ENCODE measurements at places on chromosomes 7 and 10. TPM values are rescaled to one million over a fixed set of nuclear protein-coding genes. Genes with fewer than 3 reads are reported as not detected.

GRCh38 chr7:98733036-98733435 lies 116.0 kb downstream of the NPTX2 start:
- no peak for DNase-seq

DNA sequence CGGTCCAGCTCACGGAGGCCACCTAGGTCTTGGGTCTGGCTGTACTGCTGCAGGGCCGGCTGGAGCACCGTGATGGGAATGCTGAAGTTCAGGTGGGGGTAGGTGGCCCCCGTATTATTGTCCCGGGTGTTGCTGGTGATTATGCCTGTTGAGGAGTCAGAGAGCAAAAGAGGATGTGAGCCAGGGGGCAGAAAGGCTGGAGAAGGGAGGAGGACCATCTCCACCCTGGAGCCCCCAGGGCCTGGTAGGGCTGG lies 6.6 kb downstream of the TYSND1 start:
- no peak for DNase-seq

GRCh38 chr10:113047605-113047962 lies 97.5 kb downstream of the TCF7L2 start:
- no peak for DNase-seq

DNA sequence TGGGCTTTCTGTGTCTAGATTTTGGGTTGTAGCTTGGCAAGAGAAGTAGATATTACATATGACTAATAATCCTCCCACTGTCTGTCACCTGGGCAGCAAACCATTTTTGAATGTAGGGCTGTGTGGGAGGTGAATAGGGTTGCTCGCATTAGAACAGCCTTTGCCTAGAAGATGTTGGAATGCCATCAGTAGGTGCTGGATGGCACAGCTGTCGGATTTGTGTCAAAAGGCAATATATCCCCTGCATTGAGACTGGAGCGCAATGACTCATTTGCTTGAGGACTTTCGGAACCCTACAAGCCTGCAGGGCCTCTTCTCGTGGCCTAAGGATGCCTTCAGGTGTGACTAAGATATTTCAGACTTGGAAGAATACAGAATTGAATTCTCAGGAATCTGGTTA lies 323.8 kb downstream of the GPR158 start:
- no peak for DNase-seq

- no peak for DNase-seq
These were observed 12.8 kb downstream of the KCNH2 start for GRCh38 chr7:150965273-150965830.

DNA sequence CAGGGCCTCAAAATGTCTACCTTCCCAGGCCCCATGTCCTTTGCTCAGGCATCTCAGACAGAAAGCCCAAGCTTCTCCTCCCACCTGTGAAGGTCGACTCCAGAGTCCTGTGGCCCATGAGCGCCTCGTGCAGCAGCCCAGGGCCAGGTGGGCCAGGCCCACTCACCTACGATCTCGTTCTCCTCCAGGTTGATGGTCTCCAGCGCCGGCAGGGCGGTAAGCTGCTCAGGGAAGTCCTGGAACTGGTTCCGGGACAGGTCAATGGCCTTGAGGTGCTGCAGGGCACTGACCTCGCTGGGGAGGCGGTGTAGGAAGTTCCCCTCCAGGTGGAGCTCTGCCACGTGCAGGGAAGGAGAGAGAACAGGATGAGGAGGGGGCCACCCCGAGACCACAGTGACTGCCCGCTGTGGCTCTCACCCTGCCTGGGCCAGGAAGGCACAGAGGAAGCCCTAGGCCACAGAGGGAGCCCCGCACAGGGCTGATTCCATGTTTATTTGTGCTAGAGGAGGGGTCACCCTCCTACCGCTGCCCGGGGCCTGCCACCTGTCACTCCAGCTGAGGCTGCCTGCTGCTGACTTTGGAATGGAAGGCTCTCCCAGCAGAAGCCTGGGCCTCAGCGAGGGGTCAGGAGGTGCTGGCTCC lies 40.0 kb upstream of the NPFFR1 start:
- DNase-seq = no peak

GRCh38 chr10:43044961-43045621 lies 31.8 kb upstream of the RET start:
- peak; percentile 22 for DNase-seq

- DNase-seq = peak; percentile 69
These were observed 676 bp downstream of the TCAF1 start for GRCh38 chr7:143901332-143901667.

- no peak for DNase-seq
These were observed 599.3 kb upstream of the CELF2 start for GRCh38 chr10:10418387-10418786.

DNA sequence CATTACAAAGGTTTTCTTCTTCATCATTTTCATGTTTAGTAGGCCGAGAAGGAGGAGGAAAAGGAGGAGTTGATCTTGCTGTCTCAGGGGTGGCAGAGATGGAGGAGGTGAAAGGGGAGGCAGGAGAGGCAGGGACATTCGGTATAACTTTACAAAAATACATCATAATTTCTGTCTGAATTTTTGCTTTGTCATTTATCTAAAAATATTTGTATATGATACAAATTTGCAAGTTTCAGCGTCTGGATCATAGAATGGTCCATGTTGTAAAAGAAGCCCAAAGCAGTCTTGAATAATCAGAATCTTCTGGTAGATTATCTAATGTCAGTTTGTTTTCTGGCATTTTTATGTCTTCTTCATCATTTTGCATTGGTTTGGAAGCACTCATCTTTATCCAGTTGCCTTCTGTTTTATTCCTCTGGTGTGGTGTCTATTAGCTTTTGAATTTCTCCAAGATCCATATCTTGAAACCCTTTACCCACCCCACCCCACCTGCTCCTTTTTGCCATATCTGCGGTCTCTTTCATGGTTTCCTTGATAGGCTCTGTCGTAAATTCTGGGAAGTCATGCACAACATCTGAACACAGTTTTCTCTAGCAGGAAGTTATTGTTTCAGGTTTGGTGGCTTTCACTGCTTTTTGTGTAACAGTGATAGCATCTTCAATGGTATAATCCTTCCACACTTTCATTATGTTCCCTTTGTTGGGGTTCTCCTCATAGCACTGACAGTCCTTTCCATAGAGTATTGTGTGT lies 95.0 kb downstream of the ST7 start:
- no peak for DNase-seq

GRCh38 chr7:36207451-36208291 lies 54.6 kb downstream of the EEPD1 start:
- no peak for DNase-seq

GRCh38 chr7:45609180-45609579 lies 35.0 kb downstream of the ADCY1 start:
- DNase-seq = no peak

DNA sequence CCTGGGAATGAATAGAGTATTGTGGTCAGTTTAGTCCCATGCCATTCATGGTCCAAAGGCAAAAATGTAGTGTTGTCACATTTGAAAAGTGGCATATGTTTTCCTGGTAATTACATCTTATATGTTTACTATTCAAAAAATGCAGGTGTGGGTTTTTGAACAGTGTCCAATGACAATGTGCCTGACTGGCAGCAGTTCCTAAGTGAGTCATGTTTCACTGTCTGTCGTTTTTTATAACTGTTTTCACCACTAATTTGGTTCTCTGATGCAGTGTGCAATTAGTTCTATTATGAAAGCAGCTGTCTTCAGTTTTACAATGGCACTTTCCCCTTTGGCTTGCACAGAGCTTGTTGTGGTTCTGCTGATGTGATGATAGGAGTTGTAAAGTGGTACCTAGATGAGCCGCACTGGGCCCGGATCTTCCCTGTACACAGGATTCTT lies 162.3 kb downstream of the SEM1 start:
- no peak for DNase-seq

GRCh38 chr10:10589540-10590303 lies 427.9 kb upstream of the CELF2 start:
- no peak for DNase-seq

- DNase-seq = peak; percentile 16
These were observed 133.8 kb upstream of the PLXNA4 start for GRCh38 chr7:132709971-132710567.

DNA sequence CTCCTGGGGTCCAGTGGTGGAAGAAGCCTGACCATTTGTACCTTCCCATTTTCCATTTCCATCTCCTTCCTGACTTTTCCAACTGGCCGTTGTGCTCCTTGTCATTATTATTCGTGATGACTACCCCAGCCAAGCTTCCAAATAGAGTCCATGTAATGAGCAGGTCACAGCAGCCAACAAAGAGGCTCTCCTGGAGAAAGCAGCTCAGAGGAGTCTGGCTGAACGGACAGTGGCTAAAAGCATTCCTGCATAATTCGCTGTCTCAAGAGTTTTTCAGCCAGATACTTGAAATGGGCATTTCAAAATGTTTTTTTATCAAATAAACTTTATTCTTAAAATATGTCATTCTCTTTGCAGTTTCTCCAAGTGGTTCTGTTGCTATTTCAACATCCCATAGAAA lies 458.6 kb downstream of the INHBA start:
- no peak for DNase-seq

- DNase-seq = peak; percentile 98
These were observed 40.2 kb upstream of the FOXK1 start for GRCh38 chr7:4641667-4642467.

DNA sequence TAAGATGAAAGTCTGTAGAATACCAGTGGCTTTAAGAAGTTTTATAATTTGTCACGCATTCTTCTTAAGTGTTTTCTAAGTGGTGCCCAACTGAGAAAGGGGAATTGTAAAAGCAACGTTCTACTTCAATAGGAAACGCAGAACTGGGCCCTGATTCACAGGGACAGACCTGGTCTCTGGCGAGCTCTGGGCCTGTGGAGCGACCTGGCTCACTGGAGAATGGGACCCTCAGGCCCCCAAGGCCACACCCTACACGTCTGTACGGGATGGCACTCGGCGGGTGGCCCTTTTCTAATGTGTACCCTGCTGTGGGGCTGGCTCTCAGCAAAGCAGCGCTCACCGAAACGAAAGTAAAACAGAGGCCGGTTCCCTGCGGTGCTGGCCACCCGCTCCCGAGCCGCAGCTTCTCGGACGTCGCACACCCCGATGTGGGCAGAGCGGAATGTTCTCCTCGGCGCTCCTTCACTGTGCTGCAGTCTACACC lies 205.0 kb downstream of the DIP2C start:
- DNase-seq = peak; percentile 22

DNA sequence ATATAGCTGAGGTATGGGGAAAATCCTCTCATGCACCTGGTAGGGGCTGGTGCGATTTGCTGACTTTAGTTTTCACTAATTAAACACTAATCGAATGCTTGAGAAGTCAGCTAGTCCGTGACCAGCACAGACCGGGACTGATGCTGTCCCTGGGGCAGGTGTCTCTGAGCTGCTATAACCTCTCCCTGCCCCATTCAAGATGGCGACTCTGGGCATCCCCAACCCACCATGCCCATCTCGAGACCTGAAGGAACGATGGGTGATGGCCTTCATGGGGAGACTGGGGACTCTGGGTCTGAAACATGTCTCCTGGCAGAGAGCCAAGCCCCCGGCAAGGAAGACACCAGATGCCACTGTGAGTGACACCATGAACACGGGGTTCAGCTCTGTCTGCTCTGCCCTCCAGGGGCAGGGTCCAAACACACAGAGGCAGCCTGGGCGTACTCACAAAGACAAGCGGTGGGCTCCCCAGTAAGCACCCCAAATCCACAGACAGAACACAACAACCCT lies 57.4 kb downstream of the GNA12 start:
- no peak for DNase-seq

DNA sequence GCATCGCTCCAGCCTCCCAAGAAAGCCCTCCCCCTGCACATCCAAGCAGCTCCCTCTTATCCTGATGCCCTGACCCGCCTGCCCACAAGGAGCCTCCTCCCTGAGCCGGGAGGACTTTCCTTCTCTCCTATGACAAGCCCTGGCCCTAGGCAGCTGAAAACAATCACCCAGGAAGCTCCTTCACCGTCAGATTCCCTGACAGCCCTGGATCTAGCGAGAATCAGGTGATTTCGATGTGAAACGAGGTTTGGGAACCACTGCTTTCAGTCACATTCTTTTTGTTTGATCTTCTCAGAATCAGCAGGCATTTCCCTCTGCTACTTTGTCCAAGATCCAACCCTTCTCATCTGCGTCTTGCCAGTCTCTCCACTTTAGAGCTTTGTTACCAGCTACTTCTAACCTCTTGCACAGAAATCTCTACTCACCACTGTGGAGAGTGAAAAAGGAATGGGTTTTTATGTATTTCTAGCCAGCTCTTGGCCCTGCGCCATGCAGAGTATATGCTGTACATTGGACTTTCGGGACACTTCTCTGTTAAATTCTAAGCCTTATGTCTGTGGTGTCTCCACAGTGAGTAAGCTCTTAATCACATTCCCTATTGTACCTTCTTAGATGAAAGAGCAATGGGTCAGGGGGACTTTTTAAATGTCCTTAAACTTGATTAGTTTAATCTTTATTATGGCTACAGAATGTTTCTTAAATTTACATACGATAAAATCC lies 253.2 kb upstream of the C7orf33 start:
- no peak for DNase-seq

GRCh38 chr10:103739039-103739764 lies 116.2 kb downstream of the SH3PXD2A start:
- DNase-seq = peak; percentile 87

DNA sequence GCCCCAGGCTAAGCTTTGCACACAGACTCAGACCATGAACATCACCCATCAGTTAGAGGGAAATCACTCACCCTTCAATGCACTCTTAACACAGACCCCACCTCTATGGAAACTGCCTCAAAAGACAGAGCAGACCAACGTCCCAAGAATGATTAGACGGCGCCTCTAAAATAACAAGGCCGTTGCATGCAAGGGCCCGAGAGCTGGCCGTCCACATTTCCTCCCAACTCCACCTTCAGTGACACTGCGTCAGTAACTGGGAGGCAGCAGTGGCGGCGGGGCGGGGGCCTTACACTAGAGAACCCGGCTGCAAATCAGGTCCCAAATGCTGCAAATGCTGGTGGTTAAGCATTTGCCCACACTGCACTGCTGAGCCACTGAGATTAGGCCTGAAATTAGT lies 115.0 kb downstream of the PTPRN2 start:
- no peak for DNase-seq

DNA sequence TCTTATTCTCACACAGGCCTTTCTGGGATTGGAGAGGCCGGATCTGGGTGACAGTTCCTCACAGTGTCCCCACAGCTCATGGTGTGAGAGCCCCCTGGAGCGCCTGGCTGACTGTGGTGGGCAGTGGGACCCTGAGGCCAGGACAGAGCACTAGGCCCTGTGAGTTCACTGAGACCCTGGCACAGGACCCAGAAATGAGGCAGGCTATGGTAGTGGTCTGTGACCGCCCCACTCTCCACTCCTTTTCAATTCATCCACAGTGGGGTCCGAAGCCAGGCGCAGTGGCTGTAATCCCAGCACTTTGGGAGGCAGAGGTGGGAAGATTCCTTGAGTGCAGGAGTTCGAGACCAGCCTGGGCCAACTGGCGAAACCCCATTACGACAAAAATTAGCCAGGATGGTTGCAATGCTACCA lies 95.9 kb upstream of the TNRC18 start:
- DNase-seq = no peak

AGBL3 gene
- polyA plus RNA-seq = 10.5 TPM

PUS7 gene
- polyA plus RNA-seq = 34.1 TPM

MOSPD3 gene
- 31.5 TPM for polyA plus RNA-seq

ABCB1 gene
- 0.38 TPM for polyA plus RNA-seq

FBH1 gene
- 78.9 TPM for polyA plus RNA-seq

ABLIM1 gene
- 68.0 TPM for polyA plus RNA-seq
